ENCODE measurements at places on chromosomes 11 and 22. TPM values are rescaled to one million over a fixed set of nuclear protein-coding genes. Genes with fewer than 3 reads are reported as not detected.

- peak; percentile 80 for DNase-seq
- peaks cover 7% of the 10 kb centered on the region for H3K4me1 ChIP-seq
These were observed 369 bp downstream of the DGCR8 start for GRCh38 chr22:20080445-20080775.

DNA sequence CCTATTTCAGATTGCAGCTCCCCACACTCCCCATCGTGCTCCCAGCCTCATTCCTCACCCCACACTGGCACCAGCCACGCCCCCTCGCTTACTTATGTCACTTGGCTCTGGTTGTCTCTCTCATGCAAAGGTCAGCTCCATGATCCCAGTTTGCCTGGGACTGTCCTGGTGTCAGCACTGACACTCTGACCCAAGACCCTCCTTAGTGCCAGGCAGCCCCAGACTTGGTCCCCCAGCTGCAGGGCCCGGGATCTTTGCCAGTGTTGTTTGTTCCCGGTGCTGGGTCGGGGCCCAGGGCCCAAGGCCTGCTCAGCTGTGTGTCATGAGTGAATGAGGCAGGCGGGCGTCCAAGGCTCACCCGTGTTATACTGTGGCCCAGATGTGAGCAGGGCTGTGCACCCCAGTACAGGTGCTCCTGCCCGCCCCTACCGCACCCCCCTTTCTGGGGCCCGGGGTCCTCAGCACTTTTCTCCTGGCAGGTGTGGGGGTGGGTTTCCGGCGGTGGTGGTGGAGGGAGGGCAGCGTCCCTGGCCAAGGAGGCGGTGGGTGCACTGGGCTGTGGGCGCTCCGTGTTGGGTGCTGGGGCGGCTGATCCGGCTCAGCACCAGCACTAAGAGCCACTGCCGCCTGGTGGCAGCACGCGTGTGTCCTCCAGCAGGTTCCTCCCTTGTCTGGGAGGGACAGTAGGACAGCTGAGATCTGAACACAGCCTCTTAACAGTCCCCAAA is 19.5 kb downstream of the IL17REL start:
- H3K27ac ChIP-seq: no peak overlapping the region
- H3K4me3 ChIP-seq: no peak overlapping the region
- H3K36me3 ChIP-seq: no peaks in the 10 kb centered on the region
- DNase-seq: peak; percentile 74
- no peaks in the 10 kb centered on the region for H3K27me3 ChIP-seq
- H3K4me1 ChIP-seq: no peaks in the 10 kb centered on the region

DNA sequence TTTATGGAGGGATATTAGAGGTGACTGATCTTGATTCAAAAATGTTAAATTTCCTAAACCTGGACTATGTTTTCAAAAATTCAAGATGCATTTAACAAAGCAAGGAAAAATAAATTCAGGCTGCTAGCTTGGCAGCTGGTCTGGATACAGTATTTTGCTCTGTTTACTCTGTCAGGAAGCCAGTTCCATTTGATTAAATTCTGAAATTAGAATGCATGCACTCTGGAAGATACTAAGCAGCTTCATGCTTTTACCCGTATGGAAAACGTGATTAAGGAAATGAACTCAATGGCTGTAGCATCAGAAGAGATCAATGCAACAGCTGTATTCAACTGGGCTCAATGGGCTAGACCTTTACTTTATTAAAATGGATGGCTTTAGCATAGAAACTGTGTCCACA is 14.2 kb downstream of the C11orf71 start:
- DNase-seq: no peak
- H3K27me3 ChIP-seq: no peaks in the 10 kb centered on the region
- H3K4me1 ChIP-seq: peaks cover 15% of the 10 kb centered on the region
- no peak overlapping the region for H3K4me3 ChIP-seq

DNA sequence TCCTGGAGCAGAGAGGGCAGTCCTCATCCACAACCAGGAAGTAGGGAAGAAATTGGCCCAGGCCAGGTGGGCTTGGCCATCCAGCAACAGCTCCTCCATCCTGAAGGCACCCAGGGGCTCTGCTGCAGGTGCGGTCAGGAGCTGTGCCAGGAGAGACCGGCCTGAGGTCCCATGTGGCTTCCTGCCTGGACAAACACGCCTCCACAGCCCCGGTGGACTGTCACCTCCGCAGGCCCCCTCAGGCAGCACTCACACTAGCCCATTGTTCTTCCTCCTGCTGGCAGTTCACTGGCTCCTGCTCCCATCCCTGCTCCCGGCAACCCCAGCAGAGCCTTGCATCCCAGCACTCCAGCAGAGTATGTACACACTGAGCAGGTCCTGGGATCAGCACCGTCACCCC is 16.0 kb upstream of the POU2AF1 start:
- no peak for DNase-seq
- no peaks in the 10 kb centered on the region for H3K36me3 ChIP-seq
- peaks cover 31% of the 10 kb centered on the region for H3K27me3 ChIP-seq
- H3K4me1 ChIP-seq: no peaks in the 10 kb centered on the region

DNA sequence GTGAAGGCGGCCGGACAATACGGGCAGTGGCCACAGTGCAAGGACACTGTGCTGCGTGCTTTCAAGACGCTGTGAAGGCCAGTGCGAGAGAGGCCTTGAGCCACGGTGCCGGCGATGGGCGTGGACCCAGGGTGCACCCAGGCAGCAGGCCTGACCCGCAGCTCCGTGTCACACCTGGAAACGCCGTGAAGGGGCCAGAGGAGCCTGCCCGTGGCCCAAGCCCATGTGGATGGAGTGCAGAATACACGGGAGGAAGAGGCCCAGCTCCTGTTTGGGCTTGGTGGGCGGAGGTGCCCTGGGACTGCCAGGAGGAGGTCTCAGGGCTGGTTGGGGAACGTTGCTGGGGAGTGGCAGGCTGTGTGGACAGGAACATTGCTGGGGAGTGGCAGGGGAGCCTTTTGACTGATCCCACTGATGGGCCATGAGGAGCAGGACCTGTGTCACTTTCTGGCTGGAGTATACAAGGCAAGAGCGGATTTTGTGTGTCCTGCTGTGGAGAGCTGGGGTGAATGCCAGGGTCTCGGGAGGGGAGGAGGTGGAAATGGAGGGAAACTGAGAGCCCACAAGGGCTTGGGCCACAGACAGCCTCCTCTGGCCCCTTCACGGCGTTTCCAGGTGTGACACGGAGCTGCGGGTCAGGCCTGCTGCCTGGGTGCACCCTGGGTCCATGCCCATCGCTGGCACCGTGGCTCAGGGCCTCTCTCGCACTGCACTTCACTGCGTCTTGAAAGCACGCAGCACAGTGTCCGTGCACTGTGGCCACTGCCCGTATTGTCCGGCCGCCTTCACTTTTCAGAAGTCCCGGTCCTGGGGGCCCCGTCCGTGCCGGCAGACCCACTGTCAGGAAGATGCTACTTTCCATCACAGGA is 925.4 kb downstream of the BRD1 start:
- H3K27me3 ChIP-seq: no peaks in the 10 kb centered on the region
- no peaks in the 10 kb centered on the region for H3K4me1 ChIP-seq
- no peak overlapping the region for H3K27ac ChIP-seq
- DNase-seq: no peak
- H3K4me3 ChIP-seq: no peak overlapping the region

GRCh38 chr11:11164334-11164690 is 188.7 kb downstream of the CSNK2A3 start:
- H3K27me3 ChIP-seq: peaks cover 29% of the 10 kb centered on the region
- no peaks in the 10 kb centered on the region for H3K36me3 ChIP-seq
- H3K4me1 ChIP-seq: no peaks in the 10 kb centered on the region
- H3K27ac ChIP-seq: no peak overlapping the region
- H3K4me3 ChIP-seq: no peak overlapping the region
- DNase-seq: no peak

NOX4 gene
- total RNA-seq: 0.54 TPM

ELF5 gene
- total RNA-seq: not detected

OR10D3 gene
- total RNA-seq: not detected

C11orf97 gene
- total RNA-seq: not detected

All from GM23248 (cell line).